Esophagus mucosa (tissue), 1 donor: ENCODE measurements at places on chromosomes 4 and X. TPM values are rescaled to one million over a fixed set of nuclear protein-coding genes. Genes with fewer than 3 reads are reported as not detected.

GRCh38 chr4:155025762-155026457 lies 182.5 kb upstream of the NPY2R start:
- no peak for ATAC-seq

DNA sequence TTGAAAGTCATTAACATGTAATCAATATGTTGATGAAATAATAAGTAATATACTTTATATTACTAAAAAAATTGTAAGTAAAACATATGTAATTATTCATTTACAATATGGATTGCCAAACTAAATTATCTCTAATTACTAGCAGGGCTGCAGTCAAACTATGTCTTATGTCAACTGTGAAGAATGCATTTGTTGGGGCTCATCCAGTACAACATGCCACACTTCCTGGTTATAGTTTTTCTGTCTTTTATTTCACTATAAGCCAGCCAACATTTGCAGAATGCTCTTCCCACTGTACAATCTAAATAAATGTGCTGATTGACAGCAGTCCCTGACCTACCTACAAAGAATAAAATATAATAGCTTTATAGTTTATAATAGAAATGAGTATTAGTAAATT lies 975.4 kb upstream of the NDST4 start:
- ATAC-seq = no peak

GRCh38 chr4:152460488-152460887 lies 75.4 kb downstream of the FBXW7 start:
- ATAC-seq = no peak

DNA sequence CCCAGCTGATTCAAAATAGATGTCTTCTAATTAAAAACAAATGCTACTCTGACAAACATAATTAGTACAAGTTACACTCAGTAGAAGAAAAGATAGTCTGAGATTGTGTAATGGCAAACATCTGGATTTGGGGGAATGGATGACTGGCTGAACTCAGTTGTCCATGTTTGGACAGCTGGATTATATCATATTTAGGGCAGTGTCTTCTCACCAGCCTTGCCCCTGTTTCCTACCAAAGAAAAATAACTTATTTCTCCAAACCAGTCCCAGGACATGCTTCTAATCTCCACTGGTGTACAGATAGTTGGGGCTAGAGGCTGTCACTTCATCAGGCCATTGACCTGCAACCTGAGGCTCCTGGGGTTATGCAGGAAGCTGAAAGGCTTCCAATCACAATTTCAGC lies 237.3 kb downstream of the USP46 start:
- ATAC-seq = no peak

- no peak for ATAC-seq
Measured at GRCh38 chrX:150167482-150168324, 195.4 kb upstream of the MAMLD1 start.

DNA sequence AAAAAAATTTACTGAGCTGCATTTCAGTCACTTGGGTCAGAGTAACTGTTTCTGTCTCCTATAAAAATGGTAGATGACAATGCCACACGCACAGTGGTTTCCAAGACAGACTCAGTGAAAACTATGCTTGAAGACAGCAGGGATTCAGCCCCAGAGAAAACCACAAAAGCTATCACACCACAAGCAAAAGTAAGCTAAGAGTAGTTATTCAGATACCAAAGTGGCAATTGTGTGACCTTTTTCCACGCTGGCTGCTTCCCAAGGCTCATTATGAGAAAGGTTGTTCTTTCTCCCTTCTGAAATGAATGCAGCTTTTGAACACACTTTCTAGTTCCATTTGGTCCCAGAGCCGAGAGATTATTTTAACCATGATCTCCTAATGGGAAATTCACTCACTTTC lies 46.4 kb upstream of the GPM6B start:
- ATAC-seq = no peak

GRCh38 chr4:3790006-3790561 lies 23.9 kb downstream of the ADRA2C start:
- ATAC-seq = no peak

GRCh38 chrX:46722742-46723568 lies 36.0 kb downstream of the SLC9A7 start:
- ATAC-seq = peak; percentile 64

- ATAC-seq = no peak
Measured at GRCh38 chrX:87634361-87634760, 116.8 kb downstream of the KLHL4 start.

- no peak for ATAC-seq
Measured at GRCh38 chr4:33063241-33063640, 2343.1 kb downstream of the PCDH7 start.

- no peak for ATAC-seq
Measured at GRCh38 chr4:48518143-48518542, 28.1 kb downstream of the ZAR1 start.

GRCh38 chr4:46830971-46831454 lies 78.0 kb downstream of the COX7B2 start:
- ATAC-seq = no peak

DNA sequence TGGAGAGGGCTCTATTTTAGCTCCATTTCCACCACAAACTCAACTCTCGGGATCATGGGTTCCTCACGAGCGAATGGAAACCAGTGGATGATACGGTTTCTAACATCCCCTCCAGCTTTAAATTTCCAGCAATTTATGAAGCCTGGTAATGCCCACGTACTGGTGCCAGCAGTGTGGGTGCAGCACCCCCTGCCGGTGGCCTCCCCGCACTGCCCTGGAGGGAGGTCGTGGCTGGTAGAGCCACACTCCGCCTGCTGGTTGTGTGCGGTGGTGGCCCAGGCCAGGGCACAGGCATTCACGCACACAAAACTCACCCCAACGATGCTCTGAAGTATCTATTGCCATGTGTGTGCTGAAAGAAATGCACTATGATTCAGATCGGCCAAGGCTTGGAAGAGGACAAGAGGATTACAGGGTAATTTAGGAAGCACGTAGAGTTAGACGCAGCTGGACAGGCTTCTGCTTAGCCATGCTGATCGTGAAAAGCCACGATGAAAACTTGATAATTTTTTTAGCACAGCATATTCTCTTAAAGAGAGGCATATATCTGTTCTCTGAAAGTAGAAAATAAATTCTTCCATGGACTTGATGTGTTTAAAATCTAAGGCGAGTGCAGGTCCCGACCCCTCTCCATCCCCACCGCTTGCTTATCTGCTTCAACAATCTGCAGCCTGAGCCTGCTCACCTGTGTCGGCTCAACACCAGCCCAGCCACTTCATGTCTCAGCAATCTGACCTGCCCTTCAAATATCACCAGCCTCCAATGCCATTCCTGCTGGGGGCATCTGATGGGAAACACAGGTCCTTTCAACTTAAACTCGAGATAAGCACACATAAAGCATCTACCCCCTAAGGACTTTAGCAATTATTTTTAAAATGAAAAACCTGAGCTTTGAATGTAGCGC lies 59.1 kb downstream of the SCD5 start:
- ATAC-seq = peak; percentile 93

Gene ETDB
- total RNA-seq = not detected

Gene STAP1
- 0.24 TPM for total RNA-seq

Gene GC
- 0.40 TPM for total RNA-seq

Gene ZCCHC18
- total RNA-seq = not detected

Gene PGRMC2
- total RNA-seq = 32.2 TPM

Gene DCAF12L2
- total RNA-seq = not detected
